ENCODE measurements at places on chromosomes 3 and 15.

DNA sequence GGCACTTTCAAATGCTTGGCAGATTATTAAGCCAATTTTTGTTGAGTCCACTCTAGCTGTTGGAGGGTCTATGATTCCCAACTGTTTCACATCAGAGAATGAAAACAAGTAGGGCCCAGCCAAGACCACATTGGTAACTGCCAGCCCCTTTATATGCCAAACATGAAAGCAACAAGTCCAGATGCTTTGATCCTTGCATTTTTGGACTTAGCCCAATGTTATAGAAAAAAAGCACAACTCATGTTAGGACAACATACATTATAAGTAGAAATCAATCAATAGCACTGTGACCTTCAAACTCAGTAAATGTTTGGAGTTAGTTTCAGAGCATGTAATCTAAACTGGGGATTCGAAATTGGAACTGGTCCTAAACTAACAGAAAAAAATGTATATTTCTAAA, 674.7 kb downstream of the MECOM start:
- no peak for DNase-seq

DNA sequence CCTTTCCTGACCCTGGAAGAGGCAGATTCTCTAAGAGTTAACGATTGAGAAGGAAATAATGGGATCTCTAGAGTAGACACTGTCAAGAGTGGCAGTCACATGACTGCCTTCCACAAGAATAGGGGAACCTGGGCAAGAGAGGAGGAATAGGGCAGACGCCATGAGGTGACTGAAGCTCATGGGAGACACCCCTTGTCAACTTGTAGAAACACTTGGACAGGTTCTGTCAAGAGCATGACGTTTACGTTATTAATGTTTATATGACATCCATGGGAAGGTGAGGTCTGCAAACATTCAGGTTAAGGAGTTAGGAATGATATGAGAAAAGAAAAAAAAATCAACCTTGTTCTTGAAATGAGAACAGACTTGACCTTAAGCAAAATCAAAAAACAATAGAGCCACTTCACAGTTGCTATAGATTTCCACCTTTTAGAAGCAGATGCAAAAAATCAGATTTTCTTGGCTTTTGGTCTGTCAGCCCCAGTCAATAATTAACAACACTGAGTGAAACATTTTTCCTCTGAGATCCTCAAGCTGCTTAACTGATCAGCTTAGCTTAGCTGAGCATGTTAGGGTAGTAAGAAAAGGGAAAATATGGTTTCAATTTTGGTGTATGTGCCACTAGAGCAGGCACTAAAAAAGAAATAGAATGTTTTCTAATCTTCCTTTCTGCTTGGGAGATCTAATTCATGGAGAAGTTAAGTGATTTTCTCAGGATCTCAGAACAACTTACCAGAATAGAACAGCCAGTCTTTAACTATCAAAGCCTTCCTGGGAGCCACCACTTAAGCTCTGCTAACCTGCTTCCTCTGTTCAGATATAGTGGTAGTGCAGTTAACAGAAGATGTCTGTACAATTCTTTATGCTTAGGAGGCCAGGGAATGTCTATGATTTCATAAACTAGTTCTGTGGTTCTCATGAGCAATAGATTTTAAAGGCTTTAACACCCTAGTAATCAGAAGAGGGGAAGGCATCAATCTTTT, 116.9 kb downstream of the B3GALNT1 start:
- DNase-seq, result no peak

- no peak for DNase-seq
These were observed 76.7 kb downstream of the AAGAB start for GRCh38 chr15:67177752-67178151.

GRCh38 chr15:92668620-92669019, 13.0 kb upstream of the FAM174B start:
- DNase-seq, result no peak

- no peak for DNase-seq
These were observed 82.8 kb upstream of the MRPS22 start for GRCh38 chr3:139260793-139261736.
